NCI-H187 (cell line): ENCODE measurements at places on chromosomes 5 and 9.

DNA sequence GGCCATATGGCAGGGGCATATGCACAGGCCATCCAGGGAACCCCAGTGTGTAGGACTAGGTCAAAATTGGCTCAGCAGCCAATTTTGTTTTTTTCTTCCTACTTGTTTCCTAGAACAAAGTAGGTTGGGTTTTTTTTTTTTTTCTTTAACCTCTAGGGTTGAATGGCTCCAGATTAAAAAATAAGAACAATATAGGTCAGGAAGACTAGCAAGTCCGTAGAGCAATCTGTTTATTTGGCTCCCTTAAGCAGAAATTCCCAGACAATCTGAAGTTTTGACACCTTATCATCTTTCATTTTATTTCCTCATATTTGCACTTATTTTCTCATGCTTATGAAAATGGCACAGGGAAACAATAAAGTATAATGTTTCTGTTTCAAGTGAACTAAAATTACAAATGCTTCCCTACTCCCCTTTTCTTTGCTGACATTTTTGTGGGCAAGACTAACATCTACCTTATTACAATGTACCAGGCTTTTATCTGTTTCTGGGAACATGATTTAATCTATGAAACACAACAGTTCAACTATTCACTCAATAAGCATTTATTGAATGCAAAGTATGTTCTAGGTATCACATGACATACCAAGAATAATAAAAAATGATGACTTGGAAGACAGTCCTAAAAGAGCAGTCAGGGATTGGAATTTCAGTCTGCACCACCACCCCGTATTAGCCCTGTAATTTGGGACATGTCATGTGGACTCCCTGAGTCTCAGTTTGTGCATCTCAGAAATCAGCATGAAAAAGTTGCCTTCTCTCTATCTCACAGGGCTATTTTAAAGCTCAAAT lies 30.5 kb downstream of the TLR4 start:
- DNase-seq, result no peak

GRCh38 chr5:130333089-130333488 lies 428.8 kb downstream of the CHSY3 start:
- DNase-seq, result no peak

- DNase-seq, result no peak
Measured at GRCh38 chr9:35844628-35845270, 15.7 kb downstream of the TMEM8B start.

DNA sequence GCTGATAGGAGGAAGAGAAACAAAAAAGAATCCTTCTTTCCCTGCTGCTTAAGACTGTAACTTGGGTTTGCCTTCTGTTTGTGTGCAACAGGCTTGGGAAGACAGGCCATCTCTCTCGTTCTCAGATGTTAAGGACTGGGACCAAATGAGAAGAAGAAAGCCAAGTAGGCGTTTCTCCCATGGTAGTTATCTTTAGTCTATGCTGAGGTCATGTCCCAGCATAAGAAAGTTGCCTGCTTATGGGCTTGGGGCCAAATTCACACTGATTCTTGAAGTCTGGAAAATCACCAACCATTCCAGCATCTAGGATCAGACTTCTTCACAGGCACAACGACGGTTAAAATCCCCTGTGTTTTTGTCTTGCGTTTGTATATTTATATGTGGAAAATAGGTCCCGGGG lies 44.2 kb upstream of the PALM2AKAP2 start:
- DNase-seq, result no peak

DNA sequence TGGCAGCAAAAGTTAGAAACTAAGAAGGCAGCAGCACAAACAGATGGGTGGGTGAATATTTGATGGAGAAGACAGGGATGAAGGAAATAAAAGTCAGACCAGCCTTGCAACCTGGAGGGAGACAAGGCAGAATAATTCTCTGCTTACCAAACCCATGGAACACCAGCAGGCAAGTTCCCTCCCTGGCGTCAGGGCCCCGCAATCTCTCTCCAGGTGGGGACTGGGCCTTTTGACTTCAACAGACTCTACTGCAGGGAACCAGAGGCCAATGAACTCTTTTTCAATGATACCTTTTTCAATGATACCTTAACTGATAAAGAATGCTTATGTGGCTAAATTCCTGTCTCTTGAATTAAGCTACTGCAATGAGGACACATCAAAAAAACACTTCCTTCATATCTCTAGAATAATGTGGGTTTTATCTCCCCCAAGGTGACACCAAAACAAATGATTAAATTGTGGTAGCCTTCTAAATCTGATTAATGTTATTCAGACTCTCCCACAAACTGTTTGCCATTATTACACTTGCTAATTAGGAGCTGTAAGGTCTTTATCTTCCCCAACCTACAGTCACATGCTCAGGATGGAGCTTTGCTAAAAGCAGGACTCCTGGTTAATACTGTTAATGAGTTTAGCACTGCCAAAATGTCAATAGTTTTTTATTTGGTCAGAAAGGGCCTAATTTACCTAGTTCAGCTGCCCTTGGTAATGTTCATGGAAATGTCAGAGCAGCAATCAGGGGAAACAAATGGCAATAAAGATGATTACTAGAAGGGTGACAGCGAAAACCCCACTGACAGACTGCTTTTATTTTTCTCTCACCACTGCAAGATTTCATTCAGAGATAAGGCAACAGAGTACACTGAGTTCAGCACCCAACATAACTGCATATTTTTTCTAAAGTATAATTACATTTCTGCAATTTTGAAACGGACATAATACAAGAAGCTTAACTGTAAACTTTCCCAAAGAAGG lies 165.5 kb downstream of the TSSK1B start:
- DNase-seq, result no peak

- DNase-seq, result no peak
Measured at GRCh38 chr9:76605321-76605900, 146.4 kb downstream of the GCNT1 start.

DNA sequence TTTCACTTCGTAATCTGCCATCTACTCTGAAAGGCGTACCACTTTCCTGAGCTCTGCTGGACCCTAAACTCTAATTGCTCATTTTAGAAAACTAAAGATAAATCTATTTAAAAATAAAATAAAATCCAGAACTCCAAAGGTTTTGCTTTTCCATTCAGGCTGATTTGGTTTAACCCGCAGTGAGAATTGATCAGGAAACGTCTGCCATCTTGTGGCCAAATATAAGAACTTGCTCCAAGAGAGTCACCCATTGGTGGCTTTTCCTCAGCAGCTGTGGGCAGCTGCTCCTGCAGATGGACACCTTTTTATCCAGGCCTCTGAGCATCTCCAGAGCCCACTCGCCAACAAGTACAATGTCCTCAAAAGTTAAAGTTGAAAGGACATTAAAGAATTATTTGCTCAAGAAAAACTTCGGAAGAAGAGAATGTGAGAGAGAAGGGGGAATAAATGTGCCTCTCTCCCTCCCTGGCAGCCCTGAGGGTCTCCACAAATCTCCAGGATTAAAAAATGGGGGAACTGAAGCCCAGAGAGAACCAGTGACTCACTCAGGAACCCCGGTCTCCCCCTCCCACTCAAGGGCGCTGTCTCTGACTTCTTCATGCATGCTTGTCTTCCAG lies 4.1 kb downstream of the SAXO1 start:
- peak; percentile 3 for DNase-seq

DNA sequence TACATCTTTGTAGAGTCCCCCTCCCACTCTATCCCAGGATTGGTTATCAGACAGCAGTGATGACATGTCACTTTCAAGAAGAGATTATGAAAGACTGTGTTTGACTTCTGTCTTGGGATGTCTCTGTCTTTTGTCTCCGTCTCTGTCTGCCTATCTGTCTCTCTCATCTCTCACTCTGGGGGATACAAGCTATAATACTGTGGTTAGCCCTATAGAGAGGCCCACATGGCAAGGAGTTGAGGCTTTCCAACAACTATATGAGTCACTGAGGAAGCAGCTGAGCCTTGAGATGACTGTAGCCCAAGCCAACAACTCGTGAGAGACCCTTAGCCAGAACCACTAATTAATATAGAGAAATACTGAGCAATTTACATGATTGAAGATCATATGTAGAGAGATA lies 284.8 kb downstream of the PDE4D start:
- DNase-seq, result no peak

DNA sequence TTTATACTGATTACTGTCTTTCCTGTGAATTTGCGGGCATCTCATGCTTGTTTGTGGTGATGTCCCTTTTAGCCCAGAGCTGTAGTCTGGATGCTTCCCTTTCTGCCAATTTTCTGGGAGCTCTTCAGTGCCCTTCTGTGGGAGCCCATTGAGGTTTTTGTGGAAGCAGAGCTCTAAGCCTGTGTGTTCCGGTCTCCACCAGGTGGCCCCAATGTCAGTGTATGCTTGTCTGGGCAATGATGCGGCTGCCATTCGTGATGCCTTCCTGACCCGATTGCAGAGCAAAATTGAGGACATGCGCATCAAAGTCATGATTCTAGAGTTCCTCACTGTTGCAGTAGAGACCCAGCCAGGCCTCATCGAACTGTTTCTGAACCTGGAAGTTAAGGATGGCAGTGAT lies 35.1 kb downstream of the SH3GLB2 start:
- DNase-seq, result no peak
